Astrocyte of the spinal cord (primary cell): ENCODE measurements at places on chromosomes 7 and 10.

- DNase-seq, result peak; percentile 30
Observed at GRCh38 chr7:24869572-24869971, 110.4 kb downstream of the OSBPL3 start.

- peak; percentile 93 for DNase-seq
Observed at GRCh38 chr10:77505431-77506334, 131.9 kb downstream of the KCNMA1 start.

DNA sequence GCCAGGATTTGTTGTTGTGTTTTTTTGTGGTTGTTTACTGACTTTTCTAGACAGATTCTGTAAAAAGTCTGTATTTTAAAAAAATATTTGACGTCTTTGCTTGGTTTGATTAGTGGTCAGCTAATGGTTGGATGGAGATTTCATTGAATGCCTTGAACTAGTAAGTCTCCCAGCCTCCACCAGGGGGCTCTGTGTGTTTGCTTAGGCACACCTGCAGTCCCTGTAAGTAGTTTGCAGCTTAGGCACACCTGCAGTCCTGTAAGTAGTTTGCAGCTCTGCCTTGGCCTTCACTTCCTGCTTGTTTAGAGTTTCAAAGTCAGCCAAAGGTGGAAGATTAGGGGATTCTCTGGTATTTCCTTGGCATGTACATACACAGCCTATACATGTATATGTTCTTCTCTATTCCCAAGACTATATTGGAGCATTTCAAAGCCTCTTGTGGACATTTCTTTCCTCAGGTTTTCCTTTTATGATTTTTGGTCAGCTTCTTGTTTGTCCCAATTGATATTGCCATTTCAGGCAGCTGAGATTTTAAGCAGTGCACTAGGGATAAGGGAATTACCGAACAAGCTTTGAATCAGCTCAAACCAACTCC is 101.6 kb downstream of the CCSER2 start:
- peak; percentile 43 for DNase-seq

- DNase-seq, result no peak
Observed at GRCh38 chr10:110646417-110647135, 2.4 kb downstream of the RBM20 start.

DNA sequence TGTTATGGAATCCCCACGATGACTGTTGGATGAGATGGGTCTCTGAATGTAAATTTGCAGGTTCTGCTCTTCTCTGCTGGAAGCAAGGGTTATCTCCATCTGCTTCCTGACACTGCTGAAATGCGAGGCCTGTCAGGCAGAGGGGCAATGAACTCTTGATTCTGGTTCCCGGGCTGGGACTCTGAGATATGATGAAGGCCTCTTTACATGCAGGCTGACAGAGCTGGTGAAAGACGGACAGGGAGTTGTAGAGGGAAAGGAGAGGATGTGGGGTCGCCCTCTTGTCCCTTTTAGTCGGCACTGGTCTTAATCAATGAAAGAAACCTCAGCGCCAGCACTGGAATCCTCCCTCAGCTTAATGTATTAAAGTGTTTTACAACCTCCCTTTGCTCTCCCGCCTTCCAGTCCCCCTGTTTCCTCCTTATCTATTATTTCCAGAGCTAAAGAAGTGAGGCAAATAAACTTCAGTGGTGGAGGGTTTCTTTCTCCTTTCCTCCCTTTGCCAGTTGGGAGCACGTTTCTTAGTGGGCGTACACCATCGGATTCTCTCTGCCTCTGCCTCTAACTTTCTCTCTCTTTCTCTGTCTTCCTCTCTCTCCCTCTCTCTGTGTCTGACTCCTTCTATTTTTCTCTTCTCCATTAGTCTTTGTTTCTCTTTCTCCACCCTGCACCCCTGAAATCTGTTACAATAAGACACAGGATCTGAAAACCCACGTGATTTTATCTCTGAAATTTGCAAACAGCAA is 145.6 kb downstream of the BAMBI start:
- DNase-seq, result no peak

DNA sequence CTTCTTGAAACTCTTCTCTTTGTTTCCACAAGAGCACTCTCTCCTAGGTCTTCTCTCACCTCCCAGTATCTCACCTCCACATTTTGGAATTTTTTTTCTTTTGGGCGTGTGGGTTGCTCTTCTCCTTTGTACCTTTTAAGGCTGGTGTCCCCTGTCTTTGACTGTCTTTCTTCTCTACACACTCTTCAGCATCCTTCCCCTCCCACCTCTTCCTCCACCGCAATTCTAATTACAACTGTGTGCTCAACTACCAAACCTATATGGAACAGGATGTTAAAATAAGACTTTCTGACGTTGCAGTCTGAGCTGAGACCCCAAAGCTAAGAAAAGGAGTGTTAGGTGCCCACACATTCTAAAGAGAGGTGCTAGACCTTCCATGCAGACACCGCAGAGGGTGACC is 14.0 kb upstream of the ADRB1 start:
- no peak for DNase-seq

DNA sequence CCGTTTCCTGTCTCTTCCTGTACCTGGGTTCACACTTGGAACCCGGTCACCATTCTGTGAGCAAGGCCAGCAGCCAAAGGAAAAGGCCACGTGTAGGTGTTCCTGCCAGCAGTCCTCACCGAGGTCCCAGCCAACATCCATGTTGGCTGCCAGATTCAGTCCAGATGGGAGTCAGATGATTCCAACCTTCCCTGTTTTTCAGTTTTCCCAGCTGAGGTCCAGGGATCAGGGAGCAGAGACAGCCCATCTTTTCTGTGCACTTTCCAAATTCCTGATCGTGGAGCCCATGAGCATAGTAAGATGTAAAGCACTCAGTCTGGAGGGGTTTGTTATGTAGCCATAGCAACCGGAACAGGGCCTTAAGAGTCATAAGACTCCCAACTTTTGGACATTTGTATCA is 3.9 kb upstream of the PVRIG start:
- peak; percentile 15 for DNase-seq

DNA sequence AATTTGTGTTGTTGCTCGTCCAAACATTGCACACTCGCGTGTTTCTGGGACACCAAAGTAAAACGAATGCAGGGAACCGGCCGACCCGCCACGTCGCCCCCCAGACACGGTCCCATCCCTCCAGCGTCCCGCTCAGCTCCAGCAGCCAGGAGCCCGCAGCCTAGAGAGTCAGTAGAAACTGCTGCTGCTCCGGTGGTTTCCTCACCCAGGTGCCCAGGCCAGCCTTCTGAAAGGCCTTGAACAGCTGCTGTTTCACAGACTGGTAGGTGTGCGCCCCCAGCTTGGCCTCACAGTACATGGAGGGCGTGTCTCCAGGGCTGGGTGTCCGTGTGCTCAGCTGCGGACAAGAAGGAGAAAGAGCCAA is 126.8 kb downstream of the WDR37 start:
- no peak for DNase-seq

GRCh38 chr10:23314835-23315239 is 29.8 kb downstream of the C10orf67 start:
- peak; percentile 80 for DNase-seq

DNA sequence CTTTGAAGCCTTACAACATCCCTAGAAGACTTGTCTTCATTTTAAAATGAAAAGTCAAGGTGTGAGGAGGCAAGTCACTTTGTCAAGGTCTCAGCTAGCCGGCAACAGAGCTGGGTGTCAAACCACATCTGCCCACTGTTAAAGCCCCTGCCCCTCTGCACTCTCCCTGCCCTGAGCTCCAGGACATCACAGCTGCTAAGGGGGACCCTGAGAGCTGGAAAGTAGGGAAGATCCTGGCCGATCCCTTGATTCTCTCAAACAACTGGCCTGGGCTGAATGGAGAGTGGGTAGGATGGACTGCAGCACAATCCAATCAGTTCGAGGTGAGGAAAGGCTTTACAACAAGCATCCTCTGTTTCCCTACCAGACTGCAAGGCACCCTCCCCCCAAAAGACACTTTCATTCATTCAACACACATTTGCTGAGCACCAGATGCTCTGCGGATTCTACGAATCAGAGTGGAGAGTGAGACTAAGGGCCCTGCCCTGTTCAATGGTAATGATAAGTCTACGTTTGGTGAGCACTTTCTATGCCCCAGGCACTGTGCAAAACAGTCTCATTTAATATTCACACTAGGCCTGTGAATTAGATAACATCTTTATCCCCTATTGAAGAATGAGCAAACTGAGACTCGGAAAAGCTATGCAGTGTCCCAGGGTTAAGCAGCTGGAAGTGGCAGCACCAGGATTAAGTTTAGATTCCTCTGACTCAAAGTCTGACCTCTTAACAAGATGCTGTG is 148.1 kb downstream of the HERPUD2 start:
- no peak for DNase-seq

GRCh38 chr7:138358850-138359341 is 101.2 kb upstream of the TRIM24 start:
- no peak for DNase-seq

DNA sequence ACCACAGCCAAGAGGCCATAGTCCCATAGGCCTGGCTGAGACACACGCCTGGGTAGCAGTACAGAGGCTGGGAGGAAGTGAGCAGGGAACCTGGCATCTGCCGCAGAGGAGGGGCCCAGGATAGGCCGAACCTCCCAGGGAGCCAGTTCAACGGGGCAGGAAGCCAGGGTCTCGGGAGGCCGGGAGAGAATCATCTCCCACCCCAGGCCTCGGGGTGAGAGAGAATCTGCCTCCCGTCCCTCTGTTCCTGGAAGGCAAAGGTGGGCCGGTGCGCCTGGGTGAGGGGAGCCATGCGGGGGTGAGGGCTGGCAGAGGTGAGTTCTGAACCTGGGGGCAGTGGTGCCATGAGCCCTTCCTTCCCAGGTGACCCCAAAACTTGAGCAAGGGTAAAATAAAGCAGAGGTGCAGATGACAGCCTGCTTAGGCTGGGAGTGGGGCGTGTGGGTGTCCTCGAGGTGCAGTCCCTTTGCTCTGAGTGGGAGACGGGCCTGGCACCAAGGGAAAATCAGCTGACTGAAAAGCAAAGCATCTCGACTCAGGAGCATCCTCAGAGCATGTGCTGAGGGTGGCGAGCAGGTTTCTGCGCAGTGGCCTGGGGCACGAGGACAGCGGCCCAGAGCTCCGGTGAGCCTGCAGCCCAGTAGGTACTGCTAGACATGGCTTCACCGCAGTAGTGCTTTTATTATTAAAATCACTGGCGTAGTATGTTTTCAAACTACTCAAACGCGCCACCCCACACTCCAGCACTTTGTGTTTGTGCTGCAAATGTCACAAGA is 15.5 kb downstream of the AGAP3 start:
- DNase-seq, result no peak

DNA sequence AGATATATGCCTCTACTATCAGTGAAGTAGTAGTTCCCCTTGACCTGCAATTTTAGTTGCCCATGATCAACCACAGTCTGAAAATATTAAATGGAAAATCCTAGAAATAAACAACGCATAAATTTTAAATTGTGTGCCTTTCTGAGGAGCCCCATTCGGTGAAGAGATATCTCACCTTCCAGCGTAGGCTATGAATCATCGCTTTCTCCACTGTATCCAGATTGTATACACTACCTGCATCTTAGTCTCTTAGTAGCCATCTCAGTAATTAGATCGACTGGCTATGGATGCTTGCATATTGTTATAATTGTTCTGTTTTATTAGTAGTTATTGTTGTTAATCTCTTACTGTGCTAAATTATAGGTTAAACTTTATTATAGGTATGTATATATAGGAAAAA is 151.3 kb downstream of the LRRC4 start:
- DNase-seq, result no peak

- peak; percentile 36 for DNase-seq
Observed at GRCh38 chr7:139358541-139359365, 941 bp upstream of the LUC7L2 start.

DNA sequence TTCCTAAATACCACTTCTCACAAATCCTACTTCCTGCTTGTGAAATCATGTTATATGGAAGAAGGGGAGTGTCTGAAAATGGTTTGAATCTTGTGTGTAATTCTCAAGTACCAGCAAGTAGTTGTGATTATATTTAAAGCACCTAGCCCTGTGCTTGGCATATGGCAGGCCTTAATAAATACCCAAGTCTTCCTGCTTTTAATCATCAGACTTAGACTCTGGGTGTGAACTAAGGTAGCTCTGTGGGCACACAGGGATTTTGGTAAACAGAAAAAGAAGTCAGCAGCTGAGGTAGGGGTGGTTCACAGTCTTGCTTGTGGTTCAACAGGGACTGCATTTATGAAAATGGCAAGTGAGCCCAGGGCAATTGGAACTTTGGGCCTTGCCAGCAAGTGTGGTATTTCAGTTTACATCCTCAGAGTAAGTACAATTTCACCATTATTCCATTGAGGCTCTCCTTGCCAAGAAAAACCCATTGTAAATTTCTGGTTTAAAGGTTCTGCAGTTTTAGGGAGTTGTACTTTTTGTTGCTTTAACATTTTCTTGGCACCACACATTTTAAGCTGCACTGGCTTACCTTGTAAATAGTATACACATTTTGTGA is 215.5 kb downstream of the AUTS2 start:
- DNase-seq, result no peak

GRCh38 chr7:128098629-128099028 is 67.4 kb upstream of the LRRC4 start:
- DNase-seq, result no peak

- peak; percentile 65 for DNase-seq
Observed at GRCh38 chr7:74612015-74612829, 45.3 kb upstream of the GTF2I start.

- DNase-seq, result no peak
Observed at GRCh38 chr7:28807396-28807994, 150.6 kb downstream of the TRIL start.

GRCh38 chr10:104574427-104574826 is 66.7 kb upstream of the SORCS3 start:
- no peak for DNase-seq

DNA sequence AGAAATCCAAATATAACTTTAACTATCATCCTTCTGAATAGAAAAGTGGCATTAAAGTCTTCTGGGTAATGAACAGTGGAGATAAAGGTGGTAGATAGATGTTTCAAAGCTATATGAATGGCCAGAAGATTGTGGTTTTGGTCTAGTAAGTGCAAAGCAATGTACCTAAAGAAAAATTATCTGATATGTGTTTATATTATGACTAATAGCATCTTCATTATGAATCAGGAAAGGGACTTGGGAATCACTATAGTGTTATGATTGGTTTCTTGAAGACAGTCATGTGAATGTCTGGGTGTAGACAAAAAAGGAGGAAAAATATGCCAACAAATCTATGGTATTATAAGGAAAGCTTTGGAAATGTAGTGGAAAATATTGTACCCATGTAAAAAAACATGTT is 3.0 kb downstream of the ZNF518A start:
- DNase-seq, result peak; percentile 11

DNA sequence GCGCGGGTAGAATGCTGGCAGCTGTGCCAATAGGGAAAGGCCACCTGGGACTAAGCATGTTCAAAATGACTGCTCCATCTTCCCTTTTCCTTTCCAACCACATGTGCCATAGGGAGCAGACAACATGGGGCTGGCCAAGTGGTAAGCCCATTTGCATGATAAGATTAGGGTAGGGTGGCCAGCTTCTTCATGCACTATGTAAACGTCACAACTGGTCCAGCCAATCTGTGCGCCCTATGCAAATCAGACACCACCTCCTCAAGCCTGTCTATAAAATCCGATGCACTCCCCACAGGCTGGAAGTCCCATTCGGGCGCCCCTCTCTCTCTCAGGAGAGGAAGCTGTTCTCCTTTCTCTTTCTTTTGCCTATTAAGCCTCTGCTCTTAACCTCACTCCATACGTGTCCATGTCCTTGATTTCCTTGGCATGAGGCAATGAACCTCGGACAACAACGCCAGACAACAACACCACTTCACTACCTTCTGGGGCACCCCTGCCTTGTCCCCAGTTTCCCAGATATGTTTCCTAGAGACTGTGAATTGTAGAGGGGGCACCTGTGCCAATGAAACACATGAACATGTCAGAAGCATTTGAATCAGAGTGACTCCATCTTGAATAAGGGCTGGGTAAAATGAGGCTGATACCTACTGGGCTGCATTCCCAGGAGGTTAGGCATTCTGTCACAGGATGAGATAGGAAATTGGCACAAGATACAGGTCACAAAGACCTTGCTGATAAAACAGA is 19.1 kb upstream of the EXOC6 start:
- no peak for DNase-seq

GRCh38 chr10:75065076-75065475 is 46.4 kb upstream of the SAMD8 start:
- DNase-seq, result no peak
